ENCODE measurements at places on chromosomes 16 and 17.

- no peak for DNase-seq
Observed at GRCh38 chr17:81306491-81306890, 11.4 kb upstream of the SLC38A10 start.

GRCh38 chr17:4978726-4979125, 8.7 kb downstream of the CAMTA2 start:
- DNase-seq, result peak; percentile 46

- DNase-seq, result no peak
Observed at GRCh38 chr16:86343796-86344585, 166.3 kb upstream of the FOXF1 start.

- no peak for DNase-seq
Observed at GRCh38 chr17:8489841-8490240, 54.2 kb downstream of the NDEL1 start.

- DNase-seq, result no peak
Observed at GRCh38 chr17:27471321-27472269, 15.3 kb downstream of the KSR1 start.
